ENCODE measurements at places on chromosomes 3 and 15.

- no peak for DNase-seq
Measured at GRCh38 chr3:59288951-59289350, 239.1 kb upstream of the CFAP20DC start.

DNA sequence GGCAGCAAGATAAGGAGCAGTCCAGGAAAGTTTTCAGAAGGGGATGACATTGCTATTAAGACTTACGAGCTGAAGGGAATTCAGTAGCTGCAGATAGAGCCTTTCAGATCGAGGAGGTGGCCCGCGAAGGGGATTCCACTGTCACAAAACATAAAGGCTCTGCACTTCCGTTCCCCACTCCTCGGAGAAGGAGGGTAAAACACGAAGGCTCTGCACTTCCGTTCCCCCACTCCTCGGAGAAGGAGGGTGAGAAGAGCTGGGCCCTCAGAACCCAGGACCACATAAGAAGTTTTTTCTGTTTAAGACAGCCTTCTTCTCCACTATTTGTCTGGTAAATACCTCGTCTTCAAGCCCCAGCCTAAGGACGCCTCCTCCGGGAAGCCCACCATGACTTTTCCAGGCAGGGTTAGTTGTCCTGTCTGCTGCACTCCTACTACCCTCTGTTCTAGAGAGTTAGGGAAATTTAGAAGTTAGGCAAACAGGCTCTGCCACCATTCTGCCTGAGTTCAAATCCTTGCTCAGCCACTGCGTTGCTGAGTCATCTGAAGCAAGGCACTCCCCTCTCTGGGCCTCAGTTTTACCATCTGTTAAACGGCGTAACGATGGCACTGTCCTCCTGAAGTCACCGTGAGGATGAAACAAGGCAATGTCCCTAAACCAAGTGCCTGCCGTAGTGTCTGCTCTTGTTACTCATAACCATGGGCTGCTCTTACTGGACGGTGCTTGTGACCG is 134.1 kb upstream of the HES1 start:
- DNase-seq: no peak

DNA sequence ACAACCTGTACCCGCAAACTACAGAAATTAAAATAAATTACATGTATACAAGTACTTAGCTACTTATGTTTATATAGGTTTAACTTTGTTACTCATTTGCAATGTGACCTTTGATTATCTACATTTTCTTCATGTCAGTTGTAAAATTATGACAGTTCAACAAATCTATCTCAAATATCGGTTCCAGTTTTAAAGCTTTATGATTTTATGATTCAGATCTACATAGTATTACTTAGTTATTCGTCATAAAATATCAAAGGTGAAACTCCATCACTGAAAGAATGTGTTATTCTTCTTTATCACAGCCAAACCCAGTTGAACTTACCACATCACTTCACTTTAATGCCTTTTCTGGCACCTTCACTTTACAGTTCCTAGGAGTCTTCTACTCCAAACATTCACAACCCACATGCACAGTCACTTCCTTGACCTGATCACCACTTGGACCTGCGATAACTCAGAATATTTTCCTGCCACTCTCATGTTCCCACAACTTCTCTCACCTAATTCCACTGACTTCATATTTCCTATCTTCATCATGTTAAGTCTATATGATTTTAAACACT is 47.2 kb downstream of the SLITRK3 start:
- DNase-seq: no peak

DNA sequence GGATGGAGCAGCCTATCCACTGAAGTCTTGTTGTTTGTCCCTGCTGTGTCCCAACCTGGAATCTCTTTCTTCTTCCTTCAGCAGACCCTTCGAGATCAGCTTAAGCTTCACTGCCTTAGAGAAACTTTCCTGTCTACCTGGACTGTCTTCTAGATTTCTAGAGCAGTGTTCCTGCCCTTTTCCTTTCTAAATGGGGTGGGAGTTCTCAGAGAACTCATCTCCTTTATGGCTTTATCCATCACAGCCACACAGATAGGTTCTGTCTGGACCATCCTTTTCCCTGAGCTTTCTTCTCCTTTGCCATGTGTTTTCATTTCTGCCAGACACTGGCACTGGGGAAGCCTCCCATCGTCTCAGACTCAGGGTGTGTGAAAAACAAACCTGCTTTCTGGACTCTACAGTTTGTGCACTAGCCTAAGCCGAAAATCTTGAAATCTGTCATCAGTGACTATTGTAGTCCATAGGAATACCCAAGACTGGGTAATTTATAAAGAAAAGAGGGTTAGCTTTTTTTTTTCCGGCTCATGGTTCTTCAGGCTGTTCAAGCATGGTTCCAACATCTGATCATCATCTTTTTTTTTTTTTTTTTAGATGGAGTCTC is 177.5 kb downstream of the PGPEP1L start:
- no peak for DNase-seq

DNA sequence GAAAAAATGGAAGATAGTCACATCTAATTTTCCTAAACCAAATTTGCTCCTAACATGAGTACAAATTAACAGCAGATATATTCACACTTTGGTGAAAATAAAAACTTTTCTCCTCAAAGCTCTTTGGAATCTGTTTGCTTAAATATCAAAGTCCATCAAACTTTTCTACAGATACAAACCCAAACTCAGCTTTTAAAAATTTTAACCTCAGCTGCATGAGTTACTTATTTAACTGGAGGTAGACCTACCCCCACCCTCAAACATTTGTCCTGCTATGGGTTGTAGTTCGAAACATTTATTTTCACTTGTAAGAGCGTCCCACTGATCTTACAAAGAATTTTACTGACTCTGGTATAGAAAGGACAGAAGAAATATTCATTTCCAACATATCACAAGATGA is 8.9 kb upstream of the XYLB start:
- no peak for DNase-seq

GRCh38 chr15:35566991-35567390 is 21.0 kb upstream of the DPH6 start:
- no peak for DNase-seq

GRCh38 chr3:105103139-105103538 is 263.6 kb upstream of the ALCAM start:
- no peak for DNase-seq

DNA sequence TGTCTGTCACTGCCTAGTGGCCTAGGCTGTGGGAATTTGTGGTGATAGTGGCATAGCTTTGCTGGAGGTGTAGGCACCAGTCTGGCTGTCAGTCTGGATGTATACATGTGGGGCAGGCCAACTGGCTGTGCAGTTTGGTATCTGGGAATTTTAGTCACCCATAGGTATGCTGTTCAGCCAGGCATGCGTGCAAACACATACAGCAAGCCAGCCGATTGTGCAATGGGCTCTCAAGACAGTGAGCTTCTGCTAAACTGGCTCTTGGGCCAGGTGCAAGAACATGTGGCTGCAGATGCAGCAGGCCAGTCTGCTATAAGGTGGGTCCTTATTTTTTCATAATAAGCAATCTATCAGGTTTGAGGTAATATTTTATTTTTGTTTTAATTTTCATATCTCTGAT is 87.1 kb upstream of the PLSCR5 start:
- DNase-seq: no peak

- no peak for DNase-seq
Measured at GRCh38 chr3:69530554-69530953, 144.7 kb upstream of the FRMD4B start.
